Activated CD8-positive, alpha-beta memory T cell treated with anti-CD3 and anti-CD28 coated beads for 4 hours (primary cell): ENCODE measurements at places on chromosomes 1 and 21.

- no peak for DNase-seq
Measured at GRCh38 chr1:66999640-67000400, 54.1 kb downstream of the SLC35D1 start.

DNA sequence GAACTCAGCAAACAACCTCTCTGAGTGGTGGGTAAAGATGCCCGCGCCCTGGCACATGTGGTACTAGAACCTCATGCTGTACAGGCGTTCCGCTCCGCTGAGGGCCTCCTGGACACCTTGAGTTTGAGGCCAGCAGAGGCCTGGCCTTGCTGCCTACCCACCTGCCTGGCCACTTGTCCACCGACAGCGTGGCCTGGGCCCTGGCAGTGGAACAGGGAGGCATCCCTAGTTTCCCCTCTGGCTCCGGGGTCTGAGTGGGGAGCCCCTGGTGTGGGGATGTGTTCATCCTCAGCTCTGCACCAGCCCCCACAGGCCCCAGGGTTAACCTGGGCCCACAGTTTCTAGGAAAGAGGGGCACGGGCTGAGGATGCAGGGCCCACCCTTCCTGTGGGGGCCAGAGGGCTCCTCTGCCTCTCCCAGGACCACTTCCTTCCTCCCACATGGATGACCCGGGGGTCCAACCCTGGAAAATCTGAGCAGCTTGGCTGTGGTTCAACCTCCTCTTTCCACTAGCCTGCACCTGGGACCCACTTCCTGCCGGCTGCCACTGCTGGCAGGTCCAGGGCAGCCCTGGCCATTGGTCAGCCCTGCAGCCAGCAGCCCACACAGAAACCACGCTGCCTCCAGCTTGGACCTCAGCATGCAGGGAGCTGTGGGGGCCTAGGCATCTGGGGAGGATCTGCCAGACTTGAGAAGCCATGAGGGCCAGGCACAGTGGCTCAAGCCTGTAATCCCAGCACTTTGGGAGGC lies 53.3 kb upstream of the COL18A1 start:
- DNase-seq: no peak

GRCh38 chr1:107407011-107407410 lies 266.2 kb downstream of the NTNG1 start:
- DNase-seq: no peak

DNA sequence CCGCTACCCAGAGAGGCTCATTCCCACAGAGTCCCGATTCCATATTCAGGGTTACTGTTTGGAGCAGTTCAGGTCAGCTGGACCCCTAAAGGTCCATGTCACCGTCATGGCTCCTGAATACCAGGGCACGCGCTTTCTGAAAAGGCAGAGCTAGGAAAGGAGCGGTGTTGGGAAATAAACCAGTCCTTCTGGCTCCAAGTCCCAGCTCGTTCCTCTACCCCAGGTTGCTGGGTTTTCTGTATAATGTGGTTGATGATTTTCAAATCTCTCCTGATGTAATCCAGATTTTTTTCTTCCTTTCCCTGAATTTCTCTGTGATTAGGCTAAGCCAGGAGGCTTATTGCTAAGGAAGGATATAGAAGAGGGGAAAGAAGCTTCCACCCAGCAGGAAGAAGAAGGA lies 14.0 kb upstream of the PKP1 start:
- DNase-seq: no peak

DNA sequence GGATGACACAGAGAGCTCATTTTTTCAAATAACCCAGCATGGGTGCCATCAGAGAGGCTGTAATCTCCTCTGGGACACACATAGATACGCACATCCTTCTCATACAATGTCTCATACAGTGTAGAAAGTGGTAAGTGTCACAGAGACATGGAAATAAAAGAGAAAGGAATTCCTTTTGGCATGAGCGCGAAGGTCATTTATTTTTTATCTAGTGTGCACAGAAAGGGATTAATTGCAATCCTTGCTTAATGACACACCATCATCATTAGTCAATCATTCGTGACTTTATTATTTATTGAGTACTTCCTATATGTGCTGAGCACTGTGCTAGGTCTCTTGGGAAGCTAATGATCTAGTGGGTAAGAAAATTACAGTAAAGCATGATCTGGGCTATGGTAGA lies 5.0 kb downstream of the ZSCAN20 start:
- DNase-seq: no peak

GRCh38 chr1:209626346-209627026 lies 25.7 kb downstream of the LAMB3 start:
- DNase-seq: no peak

- no peak for DNase-seq
Measured at GRCh38 chr1:97875996-97876395, 44.8 kb downstream of the DPYD start.

DNA sequence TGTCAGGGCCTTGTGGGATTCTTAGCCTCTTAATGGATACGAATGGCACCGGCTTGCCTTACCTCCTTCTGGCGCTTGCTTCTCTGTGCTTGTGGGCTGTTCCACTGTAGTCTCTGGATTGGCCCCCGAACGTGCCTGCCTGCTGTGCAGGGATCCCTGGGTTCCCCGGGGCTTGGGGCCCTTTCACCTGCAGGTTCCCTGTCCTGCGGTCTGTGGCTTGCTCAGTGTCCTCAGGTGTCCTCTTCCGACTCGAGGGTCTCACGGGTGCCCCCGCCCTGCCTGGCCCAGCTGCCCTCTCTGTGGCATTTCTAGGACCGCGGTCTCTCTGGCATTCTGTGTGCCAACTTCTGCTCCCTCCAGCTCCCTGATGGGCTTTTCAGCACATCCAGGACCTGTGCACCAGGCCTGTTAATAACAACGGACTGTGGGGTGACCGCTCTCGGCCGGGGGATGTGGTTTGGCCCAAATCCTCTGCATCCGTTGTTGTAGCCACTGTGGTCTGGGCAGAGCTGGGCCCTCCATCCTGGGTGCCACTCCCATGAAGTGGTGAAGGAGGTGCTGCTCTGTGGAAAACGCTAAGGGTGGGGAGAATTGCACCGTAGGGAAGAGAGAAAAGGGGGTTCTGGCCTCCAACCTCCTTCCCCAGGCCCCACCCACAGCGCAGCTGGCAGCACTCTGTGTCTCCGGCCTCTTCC lies 12.4 kb downstream of the COL18A1 start:
- no peak for DNase-seq
